Naive thymus-derived CD4-positive, alpha-beta T cell (primary cell): ENCODE measurements at places on chromosomes 4 and X. TPM values are rescaled to one million over a fixed set of nuclear protein-coding genes. Genes with fewer than 3 reads are reported as not detected.

Gene CXCL11
- not detected for total RNA-seq

Gene AFAP1
- total RNA-seq, result 8.6 and 9.6 TPM in 2 replicates

Gene TEX13B
- total RNA-seq, result not detected

Gene TMEM35A
- total RNA-seq, result not detected

Gene FAM47E
- total RNA-seq, result not detected in 2 replicates

Gene TAF7L
- not detected for total RNA-seq

Gene BEX1
- total RNA-seq, result not detected in 2 replicates

Gene LEF1
- total RNA-seq, result 785 TPM

Gene HSFX4
- total RNA-seq, result not detected

Gene NALF2
- total RNA-seq, result 0.27 TPM

Gene ERCC6L
- total RNA-seq, result 0.11 TPM
